Forelimb muscle (tissue), 1 donor: ENCODE measurements at places on chromosomes 7 and 10. TPM values are rescaled to one million over a fixed set of nuclear protein-coding genes. Genes with fewer than 3 reads are reported as not detected.

DNA sequence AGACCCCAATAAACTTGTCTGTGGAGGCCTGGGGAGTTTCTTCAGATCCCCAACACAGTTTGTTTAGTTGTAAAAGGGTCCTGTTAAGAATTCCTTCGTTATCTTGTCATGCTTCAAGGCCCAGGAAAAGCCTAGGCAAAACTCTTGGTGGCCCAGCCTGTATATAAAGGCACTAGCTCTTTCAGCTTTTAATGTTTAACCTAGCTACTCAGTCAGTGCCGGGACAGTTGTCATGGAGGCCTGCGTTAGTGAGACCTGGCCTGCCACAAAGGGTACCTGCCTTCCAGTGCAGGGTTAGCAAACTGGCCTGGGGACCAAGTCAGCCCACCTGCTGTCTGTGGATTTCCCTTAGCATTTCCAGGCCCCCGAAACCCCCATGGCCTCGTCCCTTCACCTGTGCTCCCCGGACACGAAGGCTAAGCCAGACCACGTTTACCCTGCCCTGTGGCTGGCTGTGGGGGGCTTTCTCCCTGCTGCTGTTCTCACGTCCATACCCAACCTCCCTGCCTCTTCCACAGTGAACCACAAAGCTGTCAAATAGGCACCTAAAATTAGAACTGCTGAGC, 96.9 kb upstream of the PPP2R2D start:
- no peak for DNase-seq

DNA sequence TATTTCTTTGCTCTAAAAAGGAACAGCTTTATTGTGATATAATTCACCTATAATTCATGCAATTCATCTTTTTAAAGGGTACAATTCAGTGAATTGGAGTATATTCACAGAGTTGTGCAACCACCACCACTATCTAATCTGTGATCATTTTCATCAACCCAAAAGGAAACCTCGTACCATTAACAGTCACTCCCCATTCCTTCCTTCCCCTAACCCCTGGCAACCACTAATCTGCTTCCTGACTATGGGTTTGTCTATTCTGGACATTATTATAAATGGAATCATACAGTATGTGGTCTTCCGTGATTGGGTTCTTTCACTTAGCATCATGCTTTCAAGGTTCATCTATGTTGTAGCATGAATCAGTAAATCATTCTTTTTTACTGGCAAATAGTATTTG, 52.3 kb downstream of the MKI67 start:
- DNase-seq = no peak

DNA sequence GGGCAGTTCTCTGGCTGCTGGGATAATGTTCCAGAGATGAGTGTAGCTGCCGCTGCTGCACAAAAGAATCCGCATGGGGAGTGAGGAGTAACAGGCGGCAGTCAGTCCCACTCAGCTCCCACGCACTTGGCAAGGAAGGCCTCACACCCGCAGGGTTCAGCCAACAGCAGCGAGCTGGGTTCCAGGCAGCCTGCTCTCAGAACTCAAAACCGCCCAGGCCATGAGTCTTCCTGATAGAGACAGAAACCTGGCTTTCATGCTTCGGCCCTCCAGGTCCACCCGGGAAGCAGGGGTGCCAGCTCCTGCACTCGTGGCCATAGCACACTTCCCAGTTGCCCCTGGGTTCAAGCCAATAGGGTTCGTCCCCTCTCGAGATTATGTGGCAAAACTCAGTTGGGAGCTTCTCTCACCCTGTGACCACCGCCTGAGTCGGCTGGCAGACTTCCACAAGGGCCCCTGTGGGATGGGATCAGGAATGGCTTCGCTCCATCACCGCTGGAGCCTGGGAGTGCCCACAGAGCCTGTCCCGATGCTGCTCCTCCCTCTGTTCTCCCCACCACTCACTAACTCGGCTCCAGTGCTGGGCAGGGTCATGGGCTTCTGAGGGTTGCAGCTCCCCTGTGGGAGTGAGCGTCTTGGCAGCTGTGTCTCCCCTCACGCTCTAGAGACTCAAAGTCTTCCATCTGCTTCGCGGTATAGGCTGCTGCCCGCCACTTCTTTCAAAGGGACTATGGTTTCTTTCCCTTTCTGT, 20.6 kb downstream of the CLRN3 start:
- DNase-seq = no peak

- peak; percentile 54 for DNase-seq
These were observed 10.4 kb downstream of the ATG9B start for GRCh38 chr7:151013733-151014497.

- DNase-seq = no peak
These were observed 58.3 kb downstream of the CYP26A1 start for GRCh38 chr10:93131986-93132385.

ZNF488 gene
- 3.5 TPM for polyA plus RNA-seq

GNAT3 gene
- polyA plus RNA-seq = 0.11 TPM

CXCL12 gene
- polyA plus RNA-seq = 206 TPM

DNA sequence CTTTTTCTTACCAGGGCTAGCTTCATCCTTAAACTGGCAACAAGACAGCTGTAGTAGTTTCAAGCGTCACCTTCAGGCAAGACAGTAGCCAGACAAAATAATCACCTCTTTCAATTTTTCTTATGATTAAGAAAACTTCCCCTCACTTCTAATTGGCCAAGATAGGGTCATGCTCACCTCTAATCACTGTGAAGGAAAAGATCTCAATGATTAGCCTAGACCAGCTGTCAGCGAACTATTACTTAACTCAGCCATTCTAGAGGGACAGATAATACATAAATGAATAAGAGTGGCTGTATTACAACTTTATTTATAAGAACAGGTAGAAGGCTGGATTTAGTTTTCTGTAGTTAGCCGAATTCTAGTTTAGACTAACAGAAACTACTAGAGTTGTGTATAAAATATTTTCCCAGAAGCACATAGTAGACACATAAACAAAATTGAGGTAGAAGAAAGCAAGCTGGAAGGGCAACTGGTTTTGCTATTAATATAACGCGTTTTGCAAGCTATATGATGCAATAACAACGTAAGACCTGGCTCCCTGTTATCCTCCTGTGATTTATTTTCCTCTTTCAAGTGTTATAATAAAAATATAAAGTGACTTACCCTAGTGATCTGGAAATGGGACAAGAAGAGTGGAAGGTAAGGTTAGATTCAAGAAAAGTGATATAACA, 64.3 kb downstream of the ELAPOR2 start:
- no peak for DNase-seq

- no peak for DNase-seq
These were observed 5.5 kb upstream of the LRGUK start for GRCh38 chr7:134121632-134122139.

TAF3 gene
- polyA plus RNA-seq = 5.7 TPM

DNA sequence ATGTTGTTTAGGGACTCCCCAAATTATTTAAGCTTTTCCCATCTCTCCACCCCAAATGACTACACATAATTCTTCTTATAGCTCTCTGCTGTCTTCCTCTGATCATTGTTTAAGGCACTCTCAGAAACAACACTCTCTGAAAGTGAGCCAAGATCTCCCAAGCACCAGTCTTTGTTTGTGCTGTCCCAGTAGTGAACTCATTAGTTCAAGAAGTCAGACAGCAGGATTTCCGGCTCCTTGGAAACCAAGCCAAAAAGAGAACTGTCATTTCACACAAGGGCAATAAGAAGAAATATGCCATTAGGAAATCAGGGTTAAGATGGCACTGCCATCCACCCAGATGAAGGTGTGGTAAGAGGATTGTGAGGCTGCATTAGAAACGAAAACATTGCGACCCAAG, 83.1 kb downstream of the FZD1 start:
- DNase-seq = no peak

SRRM3 gene
- polyA plus RNA-seq = 0.63 TPM

FFAR4 gene
- 0.04 TPM for polyA plus RNA-seq

PON3 gene
- 3.8 TPM for polyA plus RNA-seq

DNA sequence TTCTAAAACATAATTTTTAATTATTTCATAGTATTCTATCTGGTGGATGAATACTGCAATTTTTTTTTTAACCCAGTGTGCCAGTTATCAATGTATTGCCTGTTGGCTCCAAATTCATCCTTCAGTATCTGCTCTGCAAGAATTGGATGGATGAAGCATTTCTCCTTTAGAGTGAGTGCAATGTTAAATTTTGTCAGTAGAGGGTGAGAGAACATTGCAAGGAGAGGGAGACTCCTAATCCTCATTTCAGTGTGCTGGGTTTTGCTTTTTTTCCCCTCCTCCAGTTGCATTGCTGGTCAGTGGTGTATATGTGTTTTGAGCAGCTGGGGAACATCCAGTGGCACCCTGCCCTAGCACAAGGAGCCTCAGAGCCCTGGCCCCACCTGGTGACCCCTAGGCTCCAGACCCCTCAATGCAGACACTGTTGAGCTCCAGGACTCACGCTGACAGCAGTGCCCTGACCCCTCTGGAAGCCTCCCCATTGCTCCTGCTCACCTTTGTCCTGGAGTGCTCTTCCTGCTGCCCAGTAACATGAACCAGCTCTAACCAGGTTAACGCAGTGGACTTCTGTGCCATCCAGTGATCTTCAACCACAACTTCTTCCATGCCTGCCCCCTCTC, 199.4 kb downstream of the USP6NL start:
- no peak for DNase-seq

AQP1 gene
- 91.6 TPM for polyA plus RNA-seq

- peak; percentile 97 for DNase-seq
These were observed at the start of gene MEOX2 for GRCh38 chr7:15686295-15686956. MEOX2 (minus strand) TSS chr7:15686683; CDS start chr7:15686402, 281 bp downstream.
